ENCODE measurements at places on chromosomes 3 and 15.
A peak's percentile ranks its signal among the peaks of the same experiment; 100 is the strongest.

GRCh38 chr15:59406446-59406845, 31.5 kb upstream of the FAM81A start:
- DNase-seq = no peak

GRCh38 chr15:82650046-82650670, 3.0 kb upstream of the CPEB1 start:
- no peak for DNase-seq

- DNase-seq = no peak
Measured at GRCh38 chr15:48063411-48063985, 57.3 kb upstream of the SLC24A5 start.

- DNase-seq = no peak
Measured at GRCh38 chr3:182895513-182896112, 84.7 kb downstream of the DCUN1D1 start.

DNA sequence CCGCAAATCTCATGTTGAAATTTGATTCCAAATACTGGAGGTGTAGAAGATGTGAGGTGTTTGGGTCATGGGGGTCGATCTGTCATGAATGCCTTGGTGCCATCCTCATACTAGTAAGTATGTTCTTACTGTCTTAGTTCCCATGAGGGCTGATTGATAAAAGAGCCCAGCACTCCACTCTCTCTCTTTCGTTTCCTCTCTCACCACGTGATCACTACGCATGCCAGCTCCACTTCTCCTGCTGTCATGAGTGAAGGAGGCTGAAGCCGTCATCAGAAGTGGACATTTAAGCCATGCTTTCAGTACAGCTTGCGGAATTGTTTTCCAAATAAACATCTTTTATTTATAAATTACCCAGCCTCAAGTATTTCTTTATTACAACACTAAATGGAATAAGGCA, 6.1 kb downstream of the OR5H15 start:
- no peak for DNase-seq

GRCh38 chr3:194399874-194400411, 877 bp upstream of the GP5 start:
- no peak for DNase-seq

DNA sequence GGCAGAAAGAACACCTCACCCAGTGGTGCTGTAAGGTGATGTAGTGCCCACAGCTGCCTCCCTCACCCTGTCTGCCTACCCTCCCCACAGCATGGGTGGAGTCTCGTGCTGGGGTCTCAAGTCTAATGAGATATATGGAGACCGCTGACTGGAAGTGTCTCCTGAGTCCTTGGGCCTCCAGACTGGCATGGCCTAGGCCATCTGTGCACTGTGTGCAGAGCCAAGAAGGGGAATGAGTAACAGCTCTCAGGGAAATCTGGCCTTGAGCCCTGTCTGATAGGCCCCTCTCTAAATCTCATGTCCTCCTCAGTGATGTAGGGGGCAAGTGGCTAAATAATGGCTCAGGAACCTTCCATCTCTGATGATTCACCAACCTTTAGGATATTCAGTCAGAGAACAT, 277.4 kb downstream of the PLCL2 start:
- DNase-seq = no peak

- peak; percentile 96 for DNase-seq
Measured at GRCh38 chr3:105366326-105367062, at the start of gene ALCAM. TSS of gene ALCAM (plus strand) at chr3:105366909.

DNA sequence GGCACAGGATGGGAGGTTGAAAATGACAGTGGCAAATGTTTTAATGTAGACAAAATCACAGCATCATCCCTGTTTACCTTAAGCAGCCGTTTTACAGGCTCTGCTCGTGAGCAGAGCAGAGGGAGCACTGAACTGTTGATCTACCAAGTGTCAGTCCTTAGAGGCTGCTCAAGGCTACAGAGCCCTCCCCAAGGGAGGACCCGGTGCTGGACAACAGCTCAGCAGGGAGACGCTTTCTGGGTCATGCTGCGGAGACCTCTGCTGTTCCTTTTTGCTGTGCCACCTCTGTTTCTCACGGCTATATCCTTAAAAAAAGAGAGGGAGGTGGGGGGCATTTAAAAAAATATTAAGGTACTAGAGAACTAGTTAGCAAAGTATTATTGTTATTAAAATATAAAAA, 400.2 kb downstream of the GABRB3 start:
- no peak for DNase-seq

DNA sequence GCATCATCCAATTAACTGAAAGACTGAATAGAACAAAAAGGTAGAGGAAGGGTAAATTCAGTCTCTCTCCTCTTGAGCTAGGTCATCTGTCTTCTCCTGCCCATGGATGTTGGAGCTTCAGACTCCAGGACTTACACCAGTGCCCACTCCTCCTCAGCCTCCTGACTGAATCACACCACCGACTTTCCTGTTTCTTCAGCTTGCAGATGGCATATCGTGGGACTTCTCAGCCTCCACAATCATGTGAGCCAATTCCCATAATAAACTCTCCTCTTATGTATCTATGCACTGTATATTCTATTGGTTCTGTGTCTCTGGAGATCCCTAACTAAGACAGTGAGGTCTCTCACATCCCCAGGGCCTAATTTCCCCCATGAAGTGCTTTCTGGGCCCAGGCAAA, 140.4 kb downstream of the CD47 start:
- no peak for DNase-seq

DNA sequence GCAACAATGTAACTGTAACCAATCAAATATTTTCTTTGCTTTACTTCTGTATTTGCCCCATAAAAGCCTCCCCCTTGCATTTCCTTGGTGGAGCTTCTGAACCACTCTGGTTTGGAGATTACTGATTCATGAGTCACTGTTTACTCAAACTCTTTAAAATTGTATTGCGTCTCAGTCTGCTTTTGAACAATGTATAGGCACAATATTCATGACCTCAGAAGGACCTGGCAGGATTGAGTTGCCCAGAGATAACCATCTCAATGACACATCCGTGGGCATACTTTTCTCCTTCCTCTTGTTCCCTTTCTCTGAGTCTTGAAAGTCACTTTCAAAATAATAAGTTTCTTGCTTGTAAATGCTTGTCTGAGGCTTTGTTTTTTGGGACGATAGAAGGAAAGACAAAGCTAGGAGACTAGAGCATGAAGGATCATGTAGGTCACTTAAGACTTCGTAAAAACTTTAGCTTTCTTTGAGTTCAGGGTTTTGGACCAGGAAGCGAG, 57.1 kb upstream of the POU1F1 start:
- no peak for DNase-seq

DNA sequence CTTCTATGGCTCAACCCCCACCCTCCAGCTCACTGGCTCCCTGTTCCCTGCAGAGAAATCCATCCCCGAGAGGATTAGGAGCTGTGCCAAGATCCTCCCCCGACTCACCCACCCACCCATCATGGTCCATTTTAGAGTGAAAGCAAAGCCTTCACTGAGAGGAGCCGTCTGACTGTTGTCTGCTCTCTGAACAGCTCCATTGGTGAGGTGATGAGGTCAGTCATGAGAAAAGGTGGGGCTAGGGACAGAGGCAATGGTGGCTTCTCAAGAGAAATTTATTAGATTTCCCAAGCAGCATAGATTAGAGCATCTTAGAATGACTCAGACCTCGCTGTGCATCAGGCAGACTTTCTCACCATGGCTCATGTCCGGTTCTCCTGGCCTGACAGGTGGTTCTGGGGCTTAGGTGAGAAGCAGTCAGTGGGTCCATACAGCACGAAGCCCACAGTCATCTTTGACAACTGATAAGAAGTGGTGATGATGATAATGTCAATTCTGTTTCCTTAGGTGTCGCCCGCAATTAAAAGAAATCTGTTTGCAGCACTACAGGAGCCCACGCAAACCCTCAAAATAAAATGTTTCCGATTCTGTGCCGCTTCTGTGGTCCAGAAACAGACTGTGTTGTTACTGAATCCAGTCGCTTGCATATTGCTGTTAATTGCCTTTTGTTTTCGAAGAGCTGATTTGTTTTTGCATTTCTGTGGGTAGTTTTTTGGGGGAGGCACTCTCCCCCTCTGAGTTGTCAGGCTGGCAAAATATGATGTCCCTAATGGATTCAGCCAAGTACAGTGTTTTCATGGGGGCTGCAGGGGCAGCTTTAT, 24.8 kb upstream of the RHO start:
- peak; percentile 91 for DNase-seq

GRCh38 chr3:28972921-28973320, 307.9 kb upstream of the RBMS3 start:
- DNase-seq = no peak

DNA sequence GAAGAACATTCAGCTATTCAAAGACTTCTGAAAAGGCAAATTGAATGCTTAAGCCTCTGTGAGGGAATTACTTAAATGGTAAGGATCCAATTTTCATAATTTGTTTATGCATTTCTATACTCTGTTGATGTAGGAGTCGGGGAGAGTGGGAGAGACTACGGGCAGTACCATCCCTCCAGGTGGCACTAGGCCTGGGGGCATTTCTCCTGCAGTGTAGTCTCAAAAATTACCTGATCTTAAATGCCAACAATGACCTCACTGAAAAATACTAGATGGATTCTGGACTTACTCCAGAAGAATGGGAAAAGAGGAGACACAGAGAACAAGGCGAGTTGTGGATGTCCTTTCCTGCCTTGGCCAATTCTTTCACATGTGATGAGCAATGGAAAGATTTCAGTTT, 77.8 kb upstream of the PLXND1 start:
- DNase-seq = no peak

DNA sequence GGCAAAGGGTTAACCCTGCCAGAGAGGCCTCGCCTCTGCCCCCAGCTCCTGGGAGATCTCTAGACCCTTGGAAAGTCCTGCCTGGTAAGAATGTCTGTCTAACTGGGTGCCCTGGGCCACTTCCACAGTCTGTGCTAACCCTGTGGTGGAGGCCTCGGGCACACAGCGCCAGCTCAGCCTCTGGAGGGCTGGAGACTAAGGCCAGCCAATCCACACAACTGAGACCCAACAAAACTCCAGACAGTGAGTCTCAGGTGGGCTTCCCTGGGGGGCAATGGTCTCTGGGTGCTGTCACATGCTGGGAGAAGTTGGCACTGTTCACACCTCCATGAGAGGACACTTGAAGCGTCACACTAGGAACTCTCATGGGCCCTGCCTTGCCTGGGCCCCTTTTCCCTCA, 19.5 kb downstream of the ZXDC start:
- no peak for DNase-seq

DNA sequence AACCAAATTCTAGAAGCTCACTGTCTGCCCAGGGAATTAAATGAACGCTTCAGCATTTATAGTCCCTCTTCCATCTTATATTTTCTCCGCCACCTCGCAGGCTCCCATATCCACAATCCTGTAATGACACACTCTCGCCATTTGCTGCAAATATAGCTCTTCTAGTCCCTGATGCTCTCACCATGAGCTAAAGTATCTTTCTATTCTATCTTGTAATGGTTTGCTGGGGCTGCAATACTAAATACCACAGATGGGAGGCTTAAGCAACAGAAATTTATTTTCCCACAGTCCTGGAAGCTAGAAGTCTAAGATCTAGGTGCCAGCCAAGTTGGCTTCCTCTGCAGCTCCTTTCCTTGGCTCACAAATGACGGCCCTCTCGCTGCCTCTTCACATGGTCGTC, 106.9 kb upstream of the NPHP3 start:
- no peak for DNase-seq

GRCh38 chr3:13539292-13539638, 9.7 kb upstream of the FBLN2 start:
- DNase-seq = no peak

Data from NCI-H1092 treated with DMSO at 0.1 percent for 48 hours (cell line).